Fibroblast of lung (primary cell): ENCODE measurements at places on chromosomes 12 and 14.

GRCh38 chr12:96466939-96467751, 22.2 kb upstream of the CFAP54 start:
- no peak for DNase-seq

- DNase-seq = no peak
These were observed 44.7 kb downstream of the ANKRD9 start for GRCh38 chr14:102464846-102465341.

DNA sequence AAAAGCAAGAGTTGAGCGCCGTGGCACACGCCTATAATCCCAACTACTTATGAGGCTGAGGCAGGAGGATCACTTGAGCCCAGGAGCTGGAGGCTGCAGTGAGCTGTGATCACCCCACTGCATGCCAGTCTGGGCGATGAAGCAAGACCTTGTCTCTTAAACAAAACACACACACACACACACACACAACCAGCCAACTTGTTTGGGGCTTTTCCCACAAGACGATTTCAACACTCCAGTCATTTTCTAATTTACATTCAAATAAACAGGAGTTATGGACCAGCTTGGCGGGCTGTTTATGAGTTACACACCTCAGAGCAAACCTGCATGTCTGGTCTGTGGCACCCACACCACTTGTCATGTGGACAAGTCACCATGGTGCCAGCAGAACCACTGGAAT, 6.7 kb downstream of the GLTP start:
- DNase-seq = no peak

- DNase-seq = no peak
These were observed 12.5 kb upstream of the ZFP36L1 start for GRCh38 chr14:68805414-68805813.

- no peak for DNase-seq
These were observed 53.1 kb downstream of the SYNE3 start for GRCh38 chr14:95463171-95463901.

- DNase-seq = no peak
These were observed at the start of gene TMEM121 for GRCh38 chr14:105525861-105526775. TSS of gene TMEM121 (plus strand) at chr14:105526583. CDS start at chr14:105528835, 2,252 bp downstream.

DNA sequence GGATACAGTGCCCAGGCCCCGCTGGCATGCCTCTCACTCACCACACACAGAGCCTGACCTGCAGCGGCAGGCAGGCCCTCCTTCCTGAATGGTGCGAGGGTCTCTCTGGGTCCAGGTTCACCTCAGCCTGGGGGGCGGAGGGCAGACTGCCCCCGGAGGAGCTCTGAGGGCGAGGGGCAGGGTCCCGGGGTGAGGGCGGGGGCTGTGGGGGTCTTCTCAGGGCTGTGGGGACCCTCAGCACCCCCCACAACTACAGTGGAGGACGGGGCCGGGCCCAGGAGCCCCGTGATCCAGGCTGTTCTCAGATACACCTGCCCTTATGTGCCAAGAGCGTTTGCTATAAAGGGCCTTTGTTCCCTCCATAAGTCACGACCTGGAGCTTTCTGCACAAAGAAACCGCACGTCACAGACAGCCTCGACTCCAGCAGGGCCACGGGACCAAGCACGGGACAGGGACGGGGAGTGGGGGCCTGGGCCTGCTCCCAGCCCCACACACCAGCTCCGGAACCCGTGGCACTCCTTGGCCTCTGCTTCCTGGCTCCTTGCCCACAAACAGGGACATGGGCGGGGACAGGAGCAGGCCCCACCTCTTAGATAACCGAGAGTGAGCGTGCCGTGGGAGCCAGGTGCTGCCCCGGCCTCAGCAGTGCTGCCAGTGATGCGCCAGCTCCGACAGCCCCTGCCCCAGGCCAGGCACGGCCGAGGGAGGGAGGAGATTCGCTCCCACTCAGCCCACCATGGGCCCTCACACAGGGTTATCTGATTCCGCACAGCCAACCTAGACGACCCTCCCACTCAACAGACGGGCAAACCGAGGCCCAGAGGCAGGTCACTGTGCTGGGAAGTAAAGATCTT, 101.9 kb downstream of the RFLNA start:
- DNase-seq = no peak
